ENCODE measurements at places on chromosomes 3 and 15.
A peak's percentile ranks its signal among the peaks of the same experiment; 100 is the strongest.

- DNase-seq = no peak
These were observed 727.5 kb downstream of the TBL1XR1 start for GRCh38 chr3:176469694-176470205.

DNA sequence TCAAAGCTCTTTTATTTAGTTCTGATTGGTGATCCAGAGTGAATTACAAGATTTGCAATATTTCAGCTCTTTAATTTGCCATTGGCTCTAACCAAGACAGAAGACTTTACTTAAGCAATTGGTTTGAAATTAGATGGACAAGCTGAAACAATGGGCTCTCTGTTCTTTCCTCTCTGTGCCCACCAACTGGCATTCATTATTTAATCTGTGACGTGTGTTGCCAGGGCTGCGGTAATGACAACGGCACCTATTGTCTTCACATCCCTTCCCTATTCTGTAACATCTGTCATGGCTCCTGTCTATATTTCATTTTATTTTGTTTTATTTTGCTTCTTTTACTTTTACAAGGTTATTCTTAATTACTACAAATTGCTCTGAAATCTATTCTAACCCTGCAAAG, 33.9 kb downstream of the PLD1 start:
- DNase-seq = no peak

DNA sequence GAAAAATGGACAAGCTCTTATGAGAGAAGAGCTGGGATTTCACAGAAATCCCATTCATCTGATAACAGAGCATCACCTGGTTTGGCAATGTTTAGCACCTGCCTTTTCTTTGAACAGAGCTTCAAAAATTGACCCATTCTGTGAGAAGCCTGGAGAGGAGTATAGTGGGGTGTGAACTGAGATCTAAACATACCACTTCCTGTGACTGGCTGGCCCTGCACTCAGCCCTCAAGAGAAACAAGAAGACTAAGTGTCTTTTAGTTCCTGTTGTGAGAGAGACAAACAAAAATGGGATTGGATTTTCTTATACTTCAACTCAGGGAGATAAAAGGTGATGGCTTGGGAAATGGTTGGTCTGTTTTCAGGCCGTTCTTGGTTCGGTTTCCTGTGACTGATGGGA, 1060.2 kb downstream of the ROBO1 start:
- no peak for DNase-seq

GRCh38 chr3:47849186-47849698, 46.3 kb downstream of the DHX30 start:
- DNase-seq = no peak

DNA sequence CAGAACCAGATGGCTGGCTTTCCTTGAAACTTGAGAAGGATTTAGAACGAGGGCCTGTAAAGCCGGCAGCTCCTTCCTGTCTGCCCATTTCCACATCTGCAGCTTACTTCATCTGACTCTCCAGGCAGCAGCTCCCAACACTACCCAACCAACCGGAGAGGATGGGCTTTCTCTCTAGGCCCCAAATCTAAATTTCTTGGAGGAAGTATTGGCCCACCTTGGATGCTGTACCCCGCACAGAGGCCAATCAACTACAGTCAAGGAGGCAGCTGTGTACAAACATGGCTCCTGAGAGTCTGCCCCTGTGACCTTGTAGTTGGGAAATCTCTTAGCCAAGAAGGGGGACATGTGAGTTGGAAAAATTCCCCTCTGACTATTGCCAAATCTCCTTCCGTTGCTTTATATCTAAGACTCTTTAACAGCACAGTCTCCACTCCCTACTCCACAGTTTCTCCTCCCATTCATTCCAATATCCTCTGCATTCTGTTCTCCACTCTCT, 8.0 kb upstream of the ACAP2 start:
- DNase-seq = no peak

DNA sequence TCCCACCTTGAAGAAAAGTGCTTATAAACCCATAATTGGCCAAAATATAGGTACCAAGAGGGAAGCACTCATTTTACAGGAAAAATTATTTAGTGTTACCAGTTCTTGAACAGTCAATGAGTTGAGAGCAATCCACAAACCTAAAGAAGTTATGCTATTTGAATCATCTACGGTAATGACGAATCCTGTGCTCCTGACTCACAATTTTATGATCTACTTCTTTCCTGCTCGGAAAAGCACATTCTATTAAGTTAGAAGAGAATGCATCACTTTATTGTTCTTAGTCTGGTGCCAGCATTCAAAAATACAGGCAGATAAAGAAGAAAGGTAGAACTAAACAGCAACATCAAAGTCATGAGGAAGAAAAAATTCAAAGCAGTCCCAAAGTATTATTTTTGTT, 33.2 kb downstream of the CHRM5 start:
- DNase-seq = no peak

- DNase-seq = no peak
These were observed 204.6 kb downstream of the TLE3 start for GRCh38 chr15:69893086-69893485.

- DNase-seq = no peak
These were observed 5.9 kb upstream of the CTXN2 start for GRCh38 chr15:48185529-48185928.

- no peak for DNase-seq
These were observed 214.2 kb upstream of the TPM1 start for GRCh38 chr15:62828364-62828763.

DNA sequence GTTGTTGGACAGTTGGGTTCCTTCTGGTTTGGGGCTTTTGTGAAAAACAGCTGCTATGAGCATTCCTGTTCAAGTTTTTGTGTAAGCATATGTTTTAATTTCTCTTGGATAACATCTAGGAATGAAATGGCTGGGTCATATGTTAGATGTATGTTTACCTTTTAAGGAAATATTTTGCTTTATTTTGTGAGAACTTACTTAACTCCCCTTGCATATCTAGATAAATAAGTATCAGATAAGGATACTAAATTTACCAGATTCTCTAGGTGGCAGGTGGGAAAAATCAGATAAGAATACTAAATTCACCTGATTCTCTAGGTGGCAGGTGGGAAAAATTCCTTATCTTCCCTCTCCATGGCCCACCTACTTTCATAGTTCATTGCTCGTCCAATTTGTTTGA, 1.1 kb upstream of the PLS1 start:
- no peak for DNase-seq

DNA sequence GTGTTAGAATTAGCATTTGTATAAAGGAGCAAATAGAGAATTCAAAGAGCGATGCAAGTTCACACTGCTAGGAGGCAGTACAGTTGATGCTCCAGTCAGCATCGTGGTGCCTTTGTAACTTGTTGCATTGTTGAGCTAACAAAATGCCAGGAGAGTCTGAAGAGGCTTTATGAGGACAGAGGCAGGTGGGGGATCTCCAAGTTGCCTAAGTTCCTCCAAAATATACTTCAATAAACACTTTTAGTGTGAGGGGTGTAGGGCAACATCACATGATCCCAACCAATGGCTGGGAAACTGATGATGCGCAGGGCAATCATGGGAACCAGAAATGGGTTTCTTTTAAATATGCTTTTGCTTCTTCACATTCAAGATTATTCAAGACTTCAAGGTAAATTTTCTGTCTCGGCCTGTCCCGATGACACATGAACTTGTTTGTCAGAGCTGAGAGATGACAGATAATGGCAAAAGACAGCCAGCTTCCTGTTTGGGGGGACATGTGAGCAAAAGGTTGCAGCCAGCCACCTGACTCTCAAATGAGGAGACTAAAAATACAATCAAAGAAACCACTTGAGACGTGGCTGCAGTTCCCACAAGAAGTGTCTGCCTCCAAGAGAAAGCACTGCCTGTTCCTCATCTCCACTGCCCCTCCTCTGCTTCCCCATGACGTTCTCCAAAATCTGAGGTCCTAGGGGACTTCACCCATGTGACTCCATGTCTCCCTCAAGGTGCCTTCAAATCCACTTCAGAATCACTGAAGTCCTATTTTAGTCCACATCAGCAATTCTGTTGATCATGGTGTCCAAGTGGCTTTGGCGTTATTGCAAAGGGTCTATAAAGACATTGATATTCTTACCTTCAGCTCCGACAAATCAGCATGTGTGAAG, 39.3 kb downstream of the KLHL6 start:
- DNase-seq = peak; percentile 80

DNA sequence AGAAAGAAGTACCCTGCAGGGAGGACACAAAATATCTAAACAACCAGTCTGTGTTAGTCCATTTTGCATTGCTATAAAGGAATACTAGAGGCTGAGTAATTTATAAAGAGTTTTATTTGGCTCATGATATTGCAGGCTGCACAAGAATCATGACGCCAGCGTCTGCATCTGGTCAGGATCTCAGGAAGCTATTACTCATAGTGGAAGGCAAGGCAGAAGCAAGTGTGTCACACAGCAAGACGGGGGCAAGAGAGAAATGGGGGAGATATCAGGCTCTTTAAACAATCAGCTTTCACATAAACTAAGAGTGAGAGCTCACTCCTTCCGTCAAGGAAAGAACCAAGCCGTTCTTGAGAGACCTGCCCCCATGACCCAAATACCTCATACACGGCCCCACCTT, 614.8 kb downstream of the ZIC1 start:
- no peak for DNase-seq

DNA sequence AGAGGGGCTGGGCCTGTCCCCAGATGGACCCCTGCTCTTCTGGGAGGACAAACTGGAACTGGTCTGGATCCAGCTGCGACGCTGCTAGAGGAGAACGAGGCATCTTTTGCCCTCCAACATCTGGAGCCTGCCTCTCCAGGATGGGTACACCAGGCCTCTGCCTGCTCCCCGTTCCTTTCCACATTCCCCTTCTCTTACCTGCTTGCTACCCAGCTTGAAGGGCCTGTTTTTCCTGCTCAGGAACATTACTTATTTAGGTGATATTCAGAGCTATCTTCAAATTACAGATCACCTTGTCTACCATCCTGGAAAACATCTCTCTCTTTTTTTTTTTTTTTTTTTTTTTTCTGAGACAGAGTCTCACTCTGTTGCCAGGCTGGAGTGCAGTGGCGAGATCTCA, 64.0 kb downstream of the CHRD start:
- no peak for DNase-seq

GRCh38 chr3:146896711-146897110, 291.6 kb upstream of the PLSCR5 start:
- DNase-seq = no peak

DNA sequence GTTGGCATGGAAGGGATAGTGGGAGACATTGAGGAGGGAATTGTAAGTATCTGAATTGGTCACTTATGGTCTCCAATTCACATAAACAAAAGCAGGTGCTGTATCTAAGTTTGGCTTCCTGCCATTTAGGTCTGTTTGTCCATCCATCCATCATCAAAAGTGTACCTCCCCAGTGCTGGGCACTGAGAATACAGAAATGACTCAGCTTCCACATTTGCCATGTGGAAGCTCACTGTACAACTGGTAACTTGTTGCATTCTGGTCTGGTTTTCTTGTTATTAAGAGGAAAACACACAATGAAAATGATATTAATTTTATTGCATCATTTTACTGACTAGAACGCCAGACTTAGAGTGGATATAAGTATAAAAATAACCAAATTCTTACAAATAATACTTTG, 30.9 kb upstream of the MUC13 start:
- no peak for DNase-seq

- DNase-seq = no peak
These were observed 67.8 kb downstream of the TTC23 start for GRCh38 chr15:99181545-99181971.

- DNase-seq = no peak
These were observed 10.7 kb upstream of the RAB43 start for GRCh38 chr3:129132097-129132866.

DNA sequence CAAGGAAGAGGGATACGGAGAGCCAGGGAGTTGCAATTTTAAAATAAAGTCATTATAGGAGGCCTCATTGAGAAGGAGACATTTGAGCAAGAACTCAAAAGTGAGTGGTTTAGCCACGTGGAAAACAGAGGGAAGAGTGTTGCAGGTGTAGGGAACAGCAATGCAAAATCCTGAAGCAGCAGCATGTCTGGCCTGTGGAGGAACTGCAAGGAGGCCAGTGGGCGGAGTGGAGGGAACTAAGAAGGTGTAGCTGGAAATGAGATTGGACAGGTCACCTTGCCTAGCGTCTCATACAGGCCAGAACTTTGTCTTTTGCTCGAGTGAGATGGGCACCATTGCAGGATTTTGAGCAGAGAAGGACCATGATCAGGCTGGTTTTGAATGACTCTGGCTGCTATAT, 34.9 kb downstream of the SAXO2 start:
- no peak for DNase-seq

GRCh38 chr3:143060906-143061305, 58.7 kb upstream of the CHST2 start:
- DNase-seq = no peak

GRCh38 chr3:64290864-64291263, 65.6 kb upstream of the PRICKLE2 start:
- no peak for DNase-seq

DNA sequence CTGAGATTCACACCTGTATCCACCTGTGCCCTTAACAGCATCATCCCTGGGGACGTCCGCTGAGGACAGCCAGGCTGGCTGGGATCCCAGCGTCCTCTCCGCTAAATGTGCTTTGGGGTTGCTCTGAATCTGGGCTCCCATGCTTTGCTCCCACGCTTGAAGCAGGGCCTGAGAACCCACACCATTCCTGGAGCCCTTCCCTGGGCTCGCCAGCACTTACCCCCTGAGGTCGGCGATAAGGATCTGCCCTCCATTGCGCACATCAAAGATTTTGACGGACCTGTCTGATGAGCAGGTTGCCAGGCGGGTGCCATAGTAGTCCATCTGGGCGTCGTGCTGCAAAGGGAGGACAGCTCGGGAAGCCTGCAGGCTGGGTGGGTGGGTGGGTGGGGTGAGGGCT, 5.8 kb downstream of the SEC13 start:
- DNase-seq = no peak

DNA sequence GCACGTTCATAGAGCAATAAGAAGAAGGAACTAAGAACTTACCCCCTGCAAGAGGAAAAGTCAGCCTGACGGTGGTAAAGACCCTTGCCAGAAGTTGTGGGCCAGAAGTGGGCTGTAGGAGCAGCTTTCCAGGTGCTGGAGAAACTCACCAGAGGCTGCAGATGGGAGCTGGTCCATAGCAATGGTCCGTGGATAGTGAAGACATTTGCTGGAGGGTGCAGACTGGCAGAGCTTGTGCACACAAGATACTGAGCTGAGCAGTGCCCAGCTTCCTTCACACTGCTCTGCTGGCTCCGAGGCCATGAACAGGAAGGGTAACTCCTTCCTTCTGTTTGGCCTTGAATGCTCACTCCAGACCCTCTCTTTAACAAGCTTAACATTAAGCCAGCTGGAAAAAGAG, 149.8 kb upstream of the BNIP2 start:
- peak; percentile 4 for DNase-seq

GRCh38 chr3:79253271-79253670, 514.5 kb downstream of the ROBO1 start:
- no peak for DNase-seq

DNA sequence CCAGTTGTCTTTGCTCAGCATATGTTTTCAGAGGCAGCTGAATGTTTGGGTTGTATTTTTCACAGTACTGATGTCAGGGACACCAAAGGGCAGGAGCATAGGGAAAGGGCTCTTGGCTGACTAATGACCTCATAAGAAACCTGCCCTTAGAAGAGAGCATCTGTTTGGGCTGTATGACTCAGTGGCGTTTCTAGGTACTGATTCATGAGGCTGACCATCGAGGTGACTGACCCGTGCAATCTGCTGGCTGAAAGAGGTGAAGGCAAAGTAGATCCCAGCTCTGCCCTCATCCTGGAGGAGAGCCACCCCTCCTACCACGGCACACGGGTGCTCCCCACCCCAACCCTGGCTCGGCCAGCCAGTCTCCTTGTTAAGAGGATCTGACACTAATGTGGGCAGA, 8.3 kb downstream of the LMCD1 start:
- no peak for DNase-seq
